ENCODE measurements at places on chromosomes 4 and X.

- DNase-seq: no peak
These were observed 151.4 kb downstream of the BANK1 start for GRCh38 chr4:101941816-101942358.

GRCh38 chr4:4284827-4285618 lies 4.9 kb downstream of the LYAR start:
- no peak for DNase-seq

DNA sequence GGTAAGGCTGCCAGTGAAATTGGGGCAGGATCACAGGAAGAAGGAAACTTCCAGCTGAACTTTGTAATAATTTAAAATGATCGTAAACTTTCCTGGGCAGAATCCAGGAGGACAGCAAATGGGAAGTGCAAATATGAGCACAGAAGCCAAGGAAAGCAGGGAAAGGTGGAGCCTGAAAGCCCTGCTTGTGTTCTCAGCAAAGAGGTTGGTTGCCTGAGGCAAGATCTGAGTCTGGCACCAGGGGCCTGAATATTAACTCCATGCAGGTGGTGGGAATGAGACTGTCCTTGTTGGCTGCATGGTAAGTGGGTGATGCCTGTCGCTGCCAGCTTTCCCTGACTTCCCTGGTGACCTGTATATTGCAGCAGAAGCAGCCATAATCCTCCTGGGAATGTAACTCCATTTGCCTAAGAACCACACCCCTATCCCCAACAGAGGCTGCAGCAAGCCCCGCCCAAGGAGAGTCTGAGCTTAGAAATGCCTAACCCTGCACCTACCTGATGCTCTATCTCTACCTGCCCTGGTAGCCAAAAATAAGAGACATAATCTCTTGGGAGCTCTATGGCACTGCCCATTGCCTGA lies 132.0 kb upstream of the HDX start:
- DNase-seq: no peak

- no peak for DNase-seq
These were observed 203.7 kb downstream of the CFAP299 start for GRCh38 chr4:80539190-80539589.

DNA sequence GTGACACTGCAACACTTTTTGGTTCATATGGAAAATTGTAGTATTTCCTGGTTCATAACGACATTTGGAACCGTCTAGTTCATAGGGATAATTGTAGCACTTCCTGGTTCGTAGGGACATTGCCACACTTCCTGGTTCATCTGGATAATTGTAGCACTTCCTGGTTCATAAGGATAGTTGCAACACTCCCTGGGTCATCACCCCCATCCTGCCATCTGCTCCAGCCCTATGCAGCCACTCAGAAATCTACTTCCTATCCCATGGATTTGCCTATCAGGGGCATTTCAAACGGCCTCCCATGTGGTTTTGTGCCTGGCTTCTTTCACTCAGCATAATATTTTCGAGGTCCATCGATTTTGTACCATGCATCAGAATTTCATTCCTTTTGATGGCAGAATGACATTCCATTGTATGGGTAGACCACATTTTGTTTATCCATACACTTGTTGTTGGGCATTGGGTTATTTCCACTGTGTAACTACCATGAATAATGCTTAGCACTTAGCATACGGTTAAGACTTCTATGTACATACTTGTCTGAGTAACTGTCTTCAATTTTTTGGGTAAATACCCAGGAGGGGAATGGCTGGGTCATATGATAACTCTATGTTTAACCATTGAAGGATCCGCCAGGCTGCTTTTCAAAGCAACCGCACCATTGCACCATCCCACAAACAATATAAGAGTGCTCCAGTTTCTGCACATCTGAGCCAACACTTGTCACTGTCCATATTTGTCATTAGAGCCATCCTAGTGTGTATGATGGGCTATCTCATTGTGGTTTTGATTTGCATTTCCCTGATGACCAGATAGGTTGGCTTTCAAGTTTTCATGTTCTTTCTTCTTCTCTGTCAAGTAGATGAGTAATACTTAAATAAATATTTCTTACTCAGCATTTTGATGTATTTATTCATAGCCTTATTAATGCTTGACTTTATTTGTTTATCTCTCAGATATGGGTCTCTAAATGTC lies 58.3 kb upstream of the CD99 start:
- DNase-seq: no peak

GRCh38 chrX:51665981-51666380 lies 16.6 kb downstream of the CENPVL2 start:
- no peak for DNase-seq

DNA sequence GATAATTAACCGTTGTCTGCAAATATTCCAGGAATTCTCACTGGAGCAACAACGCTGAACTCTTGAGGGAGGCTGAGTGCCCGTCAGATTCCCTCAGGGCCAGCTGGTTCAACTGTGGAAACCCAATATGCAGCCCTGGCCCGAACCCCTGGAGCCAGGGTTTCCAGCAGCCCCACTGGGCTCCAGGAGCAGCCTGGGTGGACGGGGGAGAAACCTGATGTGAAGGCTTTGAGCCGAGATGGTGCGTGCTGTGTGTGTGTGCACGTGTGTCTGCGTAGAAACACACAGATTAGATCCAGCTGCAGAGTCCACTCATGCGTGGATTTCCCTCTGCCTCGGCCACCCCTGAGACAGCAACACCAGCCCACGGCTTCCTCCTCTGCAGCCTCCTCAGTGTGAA lies 19.4 kb upstream of the SLC25A6 start:
- DNase-seq: no peak

- DNase-seq: no peak
These were observed 444.0 kb upstream of the TRAM1L1 start for GRCh38 chr4:117529401-117529800.

GRCh38 chr4:99633772-99634171 lies 23.9 kb downstream of the C4orf54 start:
- no peak for DNase-seq

DNA sequence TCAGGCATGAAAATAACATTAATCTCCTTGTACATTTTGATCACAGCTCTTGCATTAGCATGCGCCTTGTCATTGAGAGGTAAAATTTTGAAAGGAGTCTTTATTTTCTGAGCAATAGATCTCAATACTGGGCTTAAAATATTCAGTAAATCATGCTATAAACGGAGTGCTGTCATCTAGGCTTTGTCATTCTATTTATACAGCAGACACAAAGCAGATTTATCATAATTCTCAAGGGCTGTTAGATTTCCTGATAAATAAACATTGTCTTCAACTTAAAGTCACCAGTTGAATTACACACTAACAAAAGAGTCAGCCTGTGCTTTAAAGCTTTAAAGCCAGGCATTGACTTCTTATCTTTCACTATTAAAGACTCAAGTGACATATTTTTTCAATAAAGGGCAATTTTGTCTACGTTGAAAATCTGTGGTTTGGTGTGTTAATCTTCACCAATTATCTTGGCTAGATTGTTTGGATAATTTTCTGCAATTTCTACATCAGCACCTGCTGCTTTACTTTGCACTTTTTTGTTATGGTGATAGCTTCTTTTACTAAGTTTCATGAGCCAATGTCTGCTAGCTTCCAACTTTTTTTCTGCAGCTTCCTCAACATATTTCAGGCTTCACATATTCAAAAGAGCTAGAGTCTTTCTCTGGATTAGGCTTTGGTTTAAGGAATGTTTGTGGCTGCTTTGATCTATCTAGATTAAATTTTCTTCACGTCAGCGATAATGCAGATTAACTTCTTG lies 27.9 kb upstream of the UGT2B4 start:
- DNase-seq: no peak

- no peak for DNase-seq
These were observed 22.3 kb upstream of the ACE2 start for GRCh38 chrX:15623054-15623453.

GRCh38 chrX:44392767-44393166 lies 49.3 kb upstream of the EFHC2 start:
- no peak for DNase-seq

DNA sequence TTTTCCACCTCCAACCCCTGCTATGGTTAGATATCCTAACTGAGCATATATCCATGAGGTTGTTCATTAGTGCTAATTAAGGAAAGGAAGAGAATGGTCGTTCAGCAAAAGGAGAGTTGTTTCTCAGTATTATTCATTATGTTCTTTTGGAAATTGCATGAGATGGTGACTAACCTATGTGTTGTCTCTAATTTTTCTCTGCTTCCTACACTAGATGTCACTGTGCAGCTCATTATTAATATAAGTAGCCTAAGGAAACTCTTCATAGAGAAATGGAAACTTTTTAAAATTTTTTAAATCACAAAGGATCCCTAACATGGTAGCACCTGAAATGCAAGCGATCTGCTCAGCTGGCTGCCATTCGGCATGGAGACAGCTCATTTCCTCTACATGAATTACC lies 67.7 kb upstream of the FAM9A start:
- DNase-seq: no peak

- no peak for DNase-seq
These were observed 193.0 kb upstream of the IGFBP7 start for GRCh38 chr4:57303012-57303751.

DNA sequence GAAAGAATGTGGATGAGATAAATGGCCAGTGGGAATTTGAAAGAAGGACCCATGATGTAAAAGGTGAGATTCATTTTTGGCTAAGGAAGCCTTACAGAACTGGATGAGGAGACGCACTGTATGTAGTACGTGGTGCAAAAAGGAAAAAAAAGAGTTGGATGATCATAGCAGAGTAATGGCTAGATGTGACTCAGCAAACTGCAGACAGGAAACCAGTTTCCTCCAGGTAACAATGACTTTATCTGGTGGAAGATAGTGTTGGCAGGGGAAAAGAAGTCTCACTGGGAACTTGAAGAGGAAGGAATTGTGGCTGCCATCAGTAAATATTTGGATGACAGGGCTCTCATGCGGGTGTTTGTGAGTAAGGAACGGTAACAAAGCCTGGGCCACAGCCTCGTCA lies 243.2 kb downstream of the CPE start:
- no peak for DNase-seq

DNA sequence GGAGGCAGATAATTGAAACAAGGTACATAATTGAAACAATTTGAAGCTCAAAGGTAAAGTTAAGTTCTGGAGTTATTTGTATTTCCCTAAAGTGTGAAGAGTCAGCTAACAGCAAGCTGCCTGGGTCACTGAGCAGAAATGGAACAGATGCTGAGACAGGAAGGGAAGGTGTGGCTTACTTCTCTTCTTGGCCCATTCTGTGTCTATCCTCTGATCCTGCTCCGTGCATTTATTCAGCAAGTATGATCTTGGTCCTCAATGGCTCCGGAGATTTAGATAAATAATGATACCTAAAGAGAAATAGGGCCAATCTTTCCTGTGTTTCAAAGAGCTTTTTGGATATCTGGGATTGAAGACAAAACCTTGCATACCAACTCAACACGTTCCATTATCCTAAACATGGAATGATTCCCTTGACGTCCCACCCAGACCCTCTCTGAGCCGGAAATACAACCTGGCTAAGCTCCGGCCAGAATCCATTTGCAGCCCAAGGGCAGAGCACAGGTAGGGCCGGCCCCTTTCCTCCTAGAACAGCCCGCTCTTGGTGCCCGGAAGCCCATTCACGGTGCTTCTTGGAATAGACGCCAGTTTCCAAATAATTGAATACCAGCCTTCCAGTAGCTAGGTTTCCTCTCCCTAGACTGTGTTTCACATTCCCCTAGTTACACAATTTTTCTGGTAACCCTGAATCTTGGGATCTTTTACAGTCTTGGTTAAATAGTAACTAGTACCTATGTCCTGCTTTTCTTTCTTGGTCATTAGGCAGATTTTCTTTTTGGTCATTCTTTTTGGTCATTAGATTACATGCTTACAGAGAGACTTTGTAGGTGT lies 211.0 kb downstream of the NWD2 start:
- DNase-seq: no peak

DNA sequence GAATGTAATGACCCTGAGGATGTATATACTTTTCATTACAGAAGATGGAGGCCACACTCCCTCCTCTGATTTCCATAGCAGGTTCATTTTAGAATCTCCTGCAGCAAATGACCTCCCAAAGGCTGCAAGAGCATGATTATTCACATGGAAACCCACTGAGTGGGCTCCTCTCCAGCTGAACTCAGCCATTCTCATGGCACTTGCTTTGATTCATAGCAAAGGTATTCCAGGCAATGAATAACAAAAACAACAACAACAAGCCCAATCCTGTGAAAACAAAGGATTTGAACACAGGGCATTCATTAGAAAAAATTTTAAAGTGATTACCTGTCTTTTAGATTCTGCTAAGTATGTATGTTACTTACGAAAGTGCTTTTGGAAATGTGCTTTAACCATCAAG lies 894.0 kb upstream of the FRG1 start:
- DNase-seq: no peak

DNA sequence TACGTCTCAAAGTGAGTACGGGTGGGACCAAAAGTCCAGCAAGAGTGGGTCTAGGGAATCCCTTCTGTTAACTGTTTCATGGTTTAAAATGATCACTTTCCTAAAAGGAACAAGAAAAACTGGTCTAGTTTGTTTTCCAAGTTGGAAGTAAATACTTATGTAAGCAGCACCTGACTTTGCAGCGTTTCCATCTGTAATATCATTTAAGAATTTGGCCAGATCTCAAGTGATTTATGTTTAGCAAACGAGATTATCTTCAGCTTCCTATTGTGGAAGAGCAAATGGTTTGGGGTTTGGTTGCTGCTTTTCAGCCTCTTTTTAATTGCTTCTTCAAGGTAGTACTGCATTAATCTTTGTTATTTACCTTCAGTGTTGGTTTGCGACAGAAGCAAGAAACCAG lies 50.4 kb downstream of the FHIP1A start:
- no peak for DNase-seq

- DNase-seq: no peak
These were observed 84.0 kb upstream of the BMP2K start for GRCh38 chr4:78691971-78692821.

DNA sequence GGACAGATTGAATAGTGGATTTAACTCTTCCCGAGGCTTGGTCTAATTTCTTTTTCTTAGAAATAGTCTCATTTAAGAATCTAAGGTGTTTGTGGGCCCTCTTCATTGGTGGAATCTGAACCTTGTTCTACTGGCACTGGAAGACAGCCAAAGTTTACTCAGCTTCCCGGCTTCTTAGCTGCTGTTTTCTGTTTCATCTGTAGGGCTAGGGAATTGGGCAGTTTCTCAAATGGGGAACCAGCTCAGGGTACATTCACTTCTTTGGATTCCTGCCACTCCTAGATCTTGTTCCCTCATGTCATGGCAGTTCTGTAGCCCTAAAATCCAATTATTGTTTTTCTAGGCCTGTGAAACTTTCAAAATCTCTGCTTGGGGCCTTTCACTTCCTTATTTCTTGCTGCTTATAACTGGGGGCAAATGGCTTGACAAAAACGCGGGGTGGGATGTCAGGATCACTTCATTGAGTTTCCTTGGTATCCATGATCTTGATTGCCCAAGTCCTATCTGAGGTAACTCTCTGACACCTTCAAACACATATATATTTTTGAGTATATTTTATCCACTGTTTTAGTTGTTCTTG lies 985.0 kb downstream of the C4orf33 start:
- DNase-seq: no peak

GRCh38 chr4:55758066-55758465 lies 61.5 kb upstream of the EXOC1L start:
- DNase-seq: no peak

DNA sequence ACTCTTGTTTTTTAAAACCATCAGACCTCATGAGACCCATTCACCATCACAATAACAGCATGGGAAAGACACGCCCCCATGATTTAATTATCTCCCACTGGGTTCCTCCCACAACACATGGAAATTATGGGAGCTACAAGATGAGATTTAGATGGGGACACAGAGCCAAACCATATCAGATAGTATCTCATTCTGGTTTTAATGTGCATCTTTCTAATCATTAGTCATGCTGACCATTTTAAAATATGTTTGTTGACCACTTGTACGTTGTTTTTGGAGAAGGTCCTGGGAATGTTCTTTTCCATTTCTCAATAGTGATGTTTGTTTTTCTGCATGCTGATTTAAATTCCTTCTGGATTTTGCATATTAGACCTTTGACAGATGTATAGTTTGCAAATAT lies 119.0 kb downstream of the RTL3 start:
- no peak for DNase-seq
